ENCODE measurements at places on chromosomes 1 and 21.

- DNase-seq, result no peak
Measured at GRCh38 chr1:4977701-4978100, 323.3 kb downstream of the AJAP1 start.

DNA sequence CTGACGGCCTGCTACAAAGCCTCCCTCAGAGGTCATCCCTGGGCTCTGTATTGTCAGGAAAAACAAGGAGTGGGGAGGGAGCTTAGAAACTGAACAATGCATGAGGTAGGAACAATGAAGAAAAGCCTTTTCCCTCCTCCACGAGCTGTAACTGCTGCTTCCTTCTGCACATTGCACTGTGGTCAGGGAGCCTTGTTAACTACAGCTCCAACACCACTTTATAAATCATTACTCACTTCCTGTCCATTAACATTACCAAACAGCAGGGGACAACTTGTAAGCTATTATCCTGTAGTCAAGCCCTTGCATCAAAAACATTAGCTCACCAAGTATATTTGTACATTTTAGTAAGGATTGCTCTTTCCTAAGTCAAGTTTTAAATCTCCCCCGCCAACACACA, 336.0 kb upstream of the NR5A2 start:
- no peak for DNase-seq

- DNase-seq, result peak; percentile 68
Measured at GRCh38 chr1:36397378-36398230, at the start of gene LSM10. TSS of gene LSM10 (minus strand) at chr1:36397908. CDS start at chr1:36394129, 3,779 bp downstream.

DNA sequence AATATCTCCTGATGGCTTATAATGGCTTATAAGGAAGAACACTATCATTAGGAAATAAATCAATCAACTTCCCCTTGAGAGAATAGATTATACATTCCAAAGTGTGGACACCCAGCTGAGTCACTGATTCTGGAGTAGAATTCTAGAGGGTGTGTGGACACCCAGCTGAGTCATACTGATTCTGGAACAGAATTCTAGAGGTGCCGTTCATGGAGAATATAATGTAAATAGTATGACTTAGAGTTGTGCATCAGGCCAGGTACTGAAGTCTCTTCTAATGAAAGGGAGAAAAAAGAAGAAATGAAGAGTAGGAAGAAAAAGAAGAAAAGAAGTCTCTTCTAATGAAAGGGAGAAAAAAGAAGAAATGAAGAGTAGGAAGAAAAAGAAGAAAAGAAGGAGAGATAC, 2.4 kb upstream of the USP33 start:
- no peak for DNase-seq
